Central memory CD8-positive, alpha-beta T cell (primary cell): ENCODE measurements at places on chromosomes 2 and 18.

GRCh38 chr2:106552921-106553320, 65.8 kb downstream of the CD8B2 start:
- H3K27ac ChIP-seq, result no peak overlapping the region
- no peak overlapping the region for H3K4me3 ChIP-seq
- peaks cover 29% of the 10 kb centered on the region for H3K27me3 ChIP-seq
- DNase-seq, result no peak

DNA sequence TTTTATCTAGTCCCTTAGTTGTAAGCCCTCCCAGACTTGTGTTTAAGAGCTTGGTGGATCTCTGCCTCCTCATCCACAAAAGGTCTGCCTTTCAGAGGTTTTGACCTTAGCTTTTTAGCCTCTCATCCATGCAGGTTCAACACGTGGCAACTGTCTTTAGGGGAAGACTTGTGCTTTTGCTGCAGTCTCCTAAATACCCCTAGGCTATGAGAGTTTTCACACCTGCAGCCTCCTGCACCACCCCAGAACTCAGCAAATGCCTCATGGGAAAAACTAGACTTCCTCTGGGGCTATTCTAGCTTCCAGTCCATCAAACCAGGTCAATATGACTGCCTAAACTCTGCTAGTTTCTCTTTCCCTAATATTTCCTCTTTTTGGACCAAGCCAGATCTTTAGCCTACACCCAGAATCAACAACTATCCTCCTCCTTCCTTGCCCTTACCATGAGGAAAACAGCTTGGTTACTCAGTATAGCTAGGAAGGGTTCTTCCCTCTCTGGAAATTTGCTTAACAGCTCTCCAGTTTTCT, 132.3 kb upstream of the RIOK3 start:
- no peaks in the 10 kb centered on the region for H3K27me3 ChIP-seq
- no peak overlapping the region for H3K4me3 ChIP-seq
- no peak overlapping the region for H3K27ac ChIP-seq
- H3K4me1 ChIP-seq, result peaks cover 10% of the 10 kb centered on the region
- H3K36me3 ChIP-seq, result no peaks in the 10 kb centered on the region

GRCh38 chr18:76958692-76959341, 136.5 kb downstream of the ZNF236 start:
- peaks cover 20% of the 10 kb centered on the region for H3K4me1 ChIP-seq
- no peak overlapping the region for H3K4me3 ChIP-seq
- H3K27me3 ChIP-seq, result no peaks in the 10 kb centered on the region
- no peak for DNase-seq

- H3K27me3 ChIP-seq, result no peaks in the 10 kb centered on the region
- no peak overlapping the region for H3K27ac ChIP-seq
- H3K4me3 ChIP-seq, result no peak overlapping the region
- peaks cover 2% of the 10 kb centered on the region for H3K4me1 ChIP-seq
- no peak for DNase-seq
These were observed 8.9 kb downstream of the TMSB10 start for GRCh38 chr2:84914334-84914733.

DNA sequence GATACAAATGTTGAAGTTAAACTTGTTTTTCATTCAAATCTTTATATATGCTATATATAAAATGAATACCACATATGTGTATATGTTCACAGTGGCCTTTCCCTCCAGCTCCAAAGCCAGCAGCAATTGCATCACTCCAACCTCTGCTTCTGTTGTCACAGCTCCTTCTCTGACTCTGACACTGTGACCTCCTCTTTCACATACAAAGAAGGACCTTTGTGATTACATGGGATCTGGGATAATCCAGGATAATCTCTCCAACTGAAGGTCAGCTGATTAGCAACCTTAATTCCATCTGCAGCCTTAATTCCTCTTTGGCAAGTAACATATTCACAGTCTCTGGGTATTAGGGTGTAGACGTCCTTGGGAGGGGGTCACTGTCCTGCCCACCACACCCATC, 8.4 kb downstream of the FLACC1 start:
- no peaks in the 10 kb centered on the region for H3K36me3 ChIP-seq
- DNase-seq, result no peak
- no peaks in the 10 kb centered on the region for H3K4me1 ChIP-seq
- H3K4me3 ChIP-seq, result no peak overlapping the region
- H3K27me3 ChIP-seq, result no peaks in the 10 kb centered on the region
- no peak overlapping the region for H3K27ac ChIP-seq

- H3K27ac ChIP-seq, result no peak overlapping the region
- no peaks in the 10 kb centered on the region for H3K27me3 ChIP-seq
- no peaks in the 10 kb centered on the region for H3K4me1 ChIP-seq
- H3K4me3 ChIP-seq, result no peak overlapping the region
- H3K36me3 ChIP-seq, result no peaks in the 10 kb centered on the region
These were observed 776.9 kb upstream of the FSHR start for GRCh38 chr2:49931241-49931640.

GRCh38 chr2:234512884-234513669, 16.2 kb upstream of the ARL4C start:
- H3K27ac ChIP-seq, result no peak overlapping the region
- no peak overlapping the region for H3K4me3 ChIP-seq
- no peak for DNase-seq
- no peaks in the 10 kb centered on the region for H3K4me1 ChIP-seq
- no peaks in the 10 kb centered on the region for H3K27me3 ChIP-seq
- H3K36me3 ChIP-seq, result peaks cover 4% of the 10 kb centered on the region

DNA sequence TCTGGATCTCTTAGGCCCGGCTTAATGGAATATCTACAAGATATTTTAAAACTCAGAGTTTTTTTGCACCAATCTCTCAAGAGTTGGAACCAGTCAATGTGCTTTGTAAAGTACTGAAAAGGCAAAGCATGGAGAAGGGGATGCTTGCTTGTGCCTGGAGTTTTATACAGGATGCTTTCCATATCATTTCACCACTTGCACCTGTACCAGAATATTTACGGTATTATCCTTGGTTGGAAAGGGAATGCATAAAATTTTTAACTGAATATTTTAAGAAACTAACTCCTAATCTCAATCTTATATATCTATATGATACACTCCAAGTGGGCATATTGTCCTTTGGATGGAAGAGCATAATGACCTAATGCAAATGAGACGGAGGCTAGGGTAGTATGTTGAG, 318.7 kb downstream of the CLIP4 start:
- H3K27ac ChIP-seq, result no peak overlapping the region
- peaks cover 37% of the 10 kb centered on the region for H3K27me3 ChIP-seq
- H3K4me3 ChIP-seq, result no peak overlapping the region
- DNase-seq, result no peak
- H3K36me3 ChIP-seq, result no peaks in the 10 kb centered on the region

DNA sequence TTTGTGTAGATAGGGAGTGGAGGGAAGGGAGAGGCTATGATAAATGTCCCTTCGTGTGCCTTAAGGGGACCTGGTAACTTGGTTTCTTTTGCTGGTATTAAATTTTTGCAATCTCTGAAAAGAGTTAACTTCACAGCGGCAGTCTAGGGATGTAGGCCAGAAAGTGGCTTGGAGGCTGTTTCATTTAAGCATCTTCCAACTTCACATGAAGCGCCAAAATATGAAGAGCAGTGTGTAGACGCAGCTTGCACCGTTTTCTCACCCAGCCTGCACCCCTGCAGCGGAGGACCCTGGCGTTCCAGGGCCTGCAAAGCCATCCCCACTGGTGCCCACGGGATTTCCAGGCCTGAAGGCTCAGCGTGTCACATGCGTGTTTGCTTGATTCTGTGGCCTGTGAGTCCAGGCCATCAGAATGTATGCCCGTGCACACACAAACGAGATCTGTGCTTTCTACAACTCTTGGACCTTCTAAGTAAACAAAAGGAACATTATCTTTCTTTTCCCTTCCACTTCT, 87.2 kb upstream of the EPB41L3 start:
- no peak overlapping the region for H3K4me3 ChIP-seq
- DNase-seq, result no peak
- H3K27ac ChIP-seq, result no peak overlapping the region
- no peaks in the 10 kb centered on the region for H3K36me3 ChIP-seq
- H3K4me1 ChIP-seq, result no peaks in the 10 kb centered on the region

GRCh38 chr18:54031243-54031642, 193.2 kb downstream of the MBD2 start:
- H3K27ac ChIP-seq, result no peak overlapping the region
- H3K4me3 ChIP-seq, result no peak overlapping the region
- peaks cover 2% of the 10 kb centered on the region for H3K27me3 ChIP-seq

- H3K36me3 ChIP-seq, result no peaks in the 10 kb centered on the region
- H3K27ac ChIP-seq, result no peak overlapping the region
- DNase-seq, result no peak
- peaks cover under 1% of the 10 kb centered on the region for H3K4me1 ChIP-seq
- H3K4me3 ChIP-seq, result no peak overlapping the region
These were observed 6.0 kb upstream of the ASAP2 start for GRCh38 chr2:9200633-9201015.

- DNase-seq, result no peak
- H3K36me3 ChIP-seq, result no peaks in the 10 kb centered on the region
- H3K27me3 ChIP-seq, result no peaks in the 10 kb centered on the region
- no peaks in the 10 kb centered on the region for H3K4me1 ChIP-seq
These were observed 50.0 kb upstream of the ACYP2 start for GRCh38 chr2:54065411-54065810.

DNA sequence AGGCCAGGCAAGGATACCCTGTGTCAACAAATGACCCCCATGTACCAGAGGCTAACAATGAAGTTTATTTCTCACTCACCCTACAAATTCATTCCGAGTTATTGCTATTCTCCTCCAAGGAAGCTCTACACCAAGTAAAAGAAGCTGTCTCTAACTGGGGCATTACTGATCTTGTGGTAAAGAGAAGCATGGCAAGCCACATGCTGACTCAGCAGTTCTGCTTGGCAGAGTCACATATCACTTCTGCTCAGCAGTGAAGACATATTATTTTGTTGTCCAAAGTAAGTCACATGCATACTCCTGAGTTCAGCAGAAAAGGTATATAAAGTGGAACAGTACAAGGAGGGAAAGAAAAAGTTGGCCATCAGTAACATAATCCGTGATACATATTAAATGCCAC, 315.8 kb downstream of the GULP1 start:
- H3K36me3 ChIP-seq, result no peaks in the 10 kb centered on the region
- no peaks in the 10 kb centered on the region for H3K27me3 ChIP-seq
- no peak overlapping the region for H3K4me3 ChIP-seq
- DNase-seq, result no peak
- no peaks in the 10 kb centered on the region for H3K4me1 ChIP-seq

DNA sequence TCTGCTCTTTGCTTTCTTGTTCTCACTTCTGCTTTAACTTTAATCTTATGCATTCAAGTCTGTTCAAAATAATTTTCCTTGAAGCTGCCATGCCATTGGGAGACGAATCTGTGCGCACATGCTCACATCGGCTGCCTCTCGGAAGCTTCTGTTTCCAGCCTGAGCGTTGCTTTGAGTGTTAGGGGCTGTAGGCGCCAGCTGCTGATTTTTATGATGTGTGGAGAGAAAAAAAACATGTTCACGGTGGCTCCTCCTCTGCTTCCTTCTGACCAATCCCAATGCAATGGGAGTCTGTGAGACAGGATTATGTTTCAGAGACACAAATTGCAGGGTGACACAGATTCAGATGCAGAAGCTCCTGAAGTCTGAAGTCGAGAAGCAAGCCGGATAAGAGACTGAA, at the start of gene MC4R:
TSS of gene MC4R (minus strand) at position 180 of the 400 bp plus-strand sequence. CDS start 426 bp downstream, outside the sequence.
- H3K4me1 ChIP-seq, result no peaks in the 10 kb centered on the region
- H3K4me3 ChIP-seq, result no peak within 1 kb of the TSS
- DNase-seq, result no peak

DNA sequence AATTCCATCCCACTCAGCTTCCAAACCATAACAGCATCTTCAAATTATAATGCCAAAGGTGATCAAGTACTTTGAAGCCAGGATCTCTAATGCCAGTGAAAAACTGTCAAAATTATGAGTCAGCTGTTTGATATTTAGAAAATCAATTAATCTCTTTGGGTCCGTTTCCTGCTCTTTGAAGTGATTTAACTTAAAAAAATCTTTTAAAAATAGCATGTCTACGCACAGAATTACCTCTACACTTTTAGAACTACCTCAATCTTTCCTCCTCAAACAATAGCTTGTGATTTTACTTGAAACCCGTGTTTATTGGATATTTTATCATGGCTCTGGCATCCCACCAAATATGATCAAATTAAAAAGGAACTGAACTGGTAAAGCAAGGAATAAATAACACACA, 31.3 kb upstream of the TANK start:
- no peak for DNase-seq
- H3K27me3 ChIP-seq, result no peaks in the 10 kb centered on the region
- H3K36me3 ChIP-seq, result no peaks in the 10 kb centered on the region
- H3K4me3 ChIP-seq, result no peak overlapping the region
- H3K4me1 ChIP-seq, result no peaks in the 10 kb centered on the region
